Activated naive CD8-positive, alpha-beta T cell treated with anti-CD3 and anti-CD28 coated beads, Interleukin-2, amount 50 U/mL, for 16 hours (primary cell): ENCODE measurements at places on chromosomes 3 and 15.

- DNase-seq = no peak
These were observed 289.7 kb upstream of the TPRG1 start for GRCh38 chr3:188881954-188882641.

- DNase-seq = no peak
These were observed 33.6 kb downstream of the INTS14 start for GRCh38 chr15:65577129-65577996.

DNA sequence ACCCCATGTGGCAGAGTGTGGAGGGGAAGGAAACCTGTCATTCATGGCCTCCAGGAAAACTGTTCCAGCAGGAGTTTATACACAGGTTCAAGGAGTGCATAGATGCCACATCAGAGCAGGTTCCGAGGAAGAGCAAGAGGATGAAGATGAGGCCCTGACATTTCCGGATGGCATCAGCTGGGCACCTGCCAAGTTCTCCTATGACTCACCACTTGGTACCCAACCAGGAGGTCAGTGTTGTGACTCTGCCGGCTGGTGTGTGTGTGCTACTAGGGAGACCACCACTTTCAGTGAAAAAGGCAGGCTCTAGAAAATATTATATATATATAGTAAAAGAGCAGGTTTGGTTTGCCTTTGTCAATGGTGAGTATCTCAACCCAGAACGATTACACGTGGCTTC, 69.3 kb downstream of the NTRK3 start:
- DNase-seq = no peak

- no peak for DNase-seq
These were observed 14.1 kb downstream of the IL17RD start for GRCh38 chr3:57151021-57151449.

GRCh38 chr15:35958975-35959374, 413.0 kb upstream of the DPH6 start:
- no peak for DNase-seq

DNA sequence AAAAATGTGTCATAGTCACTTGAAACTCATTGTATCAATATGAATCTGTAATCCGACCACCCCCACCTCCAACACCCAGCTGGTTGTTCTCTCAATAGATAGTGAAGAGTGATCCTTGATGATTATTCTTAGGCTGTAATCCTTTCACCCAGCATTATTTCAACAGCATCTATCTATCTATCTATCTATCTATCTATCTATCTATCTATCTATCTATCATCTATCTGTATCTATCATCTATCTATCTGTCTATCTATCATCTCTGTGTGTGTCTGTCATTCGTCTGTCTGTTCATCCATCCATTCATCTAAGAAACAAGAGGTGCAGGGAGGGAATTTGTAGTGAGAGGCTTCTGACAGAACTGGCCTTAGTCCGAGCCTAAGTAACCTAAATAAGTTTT, 78.7 kb upstream of the IGSF10 start:
- no peak for DNase-seq

- no peak for DNase-seq
These were observed 10.3 kb downstream of the NCBP2 start for GRCh38 chr3:196931828-196932587.

DNA sequence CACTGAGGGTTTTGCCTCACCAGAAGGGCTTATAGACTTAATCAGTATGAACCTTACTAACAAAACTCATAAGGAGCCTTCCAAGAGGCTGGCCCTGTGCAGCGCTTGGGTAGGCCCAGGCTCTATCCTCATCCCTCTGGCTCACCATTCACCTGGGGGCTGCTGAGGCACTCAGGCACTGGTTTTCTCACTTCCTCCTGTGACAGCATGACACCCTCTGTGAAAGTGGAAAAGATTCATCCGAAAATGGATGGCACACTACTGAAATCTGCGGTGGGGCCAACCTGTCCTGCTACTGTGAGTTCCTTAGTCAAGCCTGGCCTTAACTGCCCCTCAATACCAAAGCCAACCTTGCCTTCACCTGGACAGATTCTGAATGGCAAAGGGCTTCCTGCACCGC, 41.3 kb downstream of the PSMD6 start:
- no peak for DNase-seq

DNA sequence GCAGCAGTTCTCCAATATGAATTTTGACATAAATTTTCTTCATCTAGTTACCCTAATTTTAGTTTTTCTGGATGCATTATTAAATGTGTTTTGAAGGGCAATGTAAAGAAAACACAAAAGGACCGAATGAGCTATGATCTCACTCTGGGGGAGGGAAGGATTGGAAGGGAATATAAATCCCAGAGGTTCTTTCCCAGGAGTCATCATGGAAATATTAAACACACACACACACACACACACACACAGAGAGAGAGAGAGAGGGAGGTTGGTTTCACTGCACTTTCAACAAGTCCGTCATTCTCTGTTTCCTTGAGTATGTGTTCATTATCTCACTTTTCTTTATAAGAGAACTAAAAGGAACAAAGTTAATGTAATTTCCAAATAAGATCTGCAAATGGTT, 70.7 kb upstream of the DCBLD2 start:
- no peak for DNase-seq

GRCh38 chr15:32974691-32975090, 219.8 kb downstream of the FMN1 start:
- no peak for DNase-seq

DNA sequence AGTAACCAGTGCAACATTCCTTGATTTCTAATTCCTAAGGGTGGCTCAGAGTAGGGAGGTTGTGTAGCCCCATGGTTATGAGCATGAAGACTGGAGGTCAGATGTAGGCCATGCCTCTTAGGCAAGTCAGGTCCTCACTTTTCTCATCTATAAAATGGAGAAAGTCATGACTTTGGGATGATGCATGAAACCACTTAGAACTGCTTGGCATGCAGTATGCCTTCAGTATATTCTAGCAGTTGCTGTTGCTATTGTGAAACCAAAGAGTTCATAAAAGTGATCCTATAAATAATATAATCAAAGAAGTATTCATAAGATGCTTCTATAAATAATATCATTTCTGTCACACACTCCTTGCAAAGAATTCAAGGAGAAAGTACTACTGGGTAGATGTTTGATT, 65.5 kb downstream of the TMEM108 start:
- no peak for DNase-seq

- DNase-seq = no peak
These were observed 127.4 kb downstream of the WDR76 start for GRCh38 chr15:43954181-43954621.

DNA sequence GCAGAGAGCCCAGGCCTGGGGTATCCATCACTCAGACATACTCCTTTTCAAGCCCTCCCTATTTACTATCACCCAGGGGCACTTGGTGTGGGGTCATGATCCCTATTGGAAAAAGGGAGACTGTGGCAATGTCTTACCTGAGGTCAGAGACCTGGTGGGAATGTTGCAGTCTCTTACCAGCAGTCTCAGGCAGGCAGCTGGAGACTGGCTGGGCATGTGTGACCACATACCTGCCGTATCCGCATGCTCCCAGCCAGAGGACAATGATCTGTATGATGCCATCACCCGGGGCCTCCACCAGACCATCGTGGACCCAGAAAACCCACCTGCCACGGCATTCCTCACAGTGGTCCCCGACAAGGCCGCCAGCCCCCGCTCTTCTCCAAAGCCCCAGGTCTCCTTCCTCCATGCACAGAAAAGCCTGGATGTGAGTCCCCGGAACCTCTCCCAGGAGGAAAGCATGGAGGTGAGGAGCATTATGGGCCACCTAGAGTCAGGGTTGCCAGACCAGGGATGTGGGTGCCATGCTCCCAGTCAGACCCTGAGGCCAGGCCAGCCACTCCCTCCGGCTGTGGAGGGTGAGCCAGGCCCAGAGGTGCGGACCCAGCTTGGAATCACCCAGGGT, 5.9 kb downstream of the SH2D7 start:
- DNase-seq = no peak

DNA sequence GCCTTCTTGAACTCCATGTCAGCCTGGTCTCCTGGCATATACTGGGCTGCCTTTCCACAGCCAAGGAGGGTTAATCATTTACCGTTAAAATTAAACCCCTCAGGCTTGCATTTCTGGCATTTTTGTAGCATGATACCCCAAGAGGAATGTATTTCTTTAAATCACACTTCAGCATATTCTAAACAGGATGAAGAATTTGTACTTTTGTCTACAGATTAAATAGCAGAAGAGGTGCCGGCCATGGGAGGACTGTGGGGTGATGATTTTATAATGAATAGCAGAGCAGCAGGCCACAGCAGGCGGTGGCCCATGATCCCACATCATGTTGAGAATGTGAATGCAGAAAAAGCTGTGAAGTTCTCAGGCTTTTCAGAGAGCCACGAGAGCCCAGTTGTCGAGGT, 90.2 kb downstream of the ARNT2 start:
- DNase-seq = no peak

DNA sequence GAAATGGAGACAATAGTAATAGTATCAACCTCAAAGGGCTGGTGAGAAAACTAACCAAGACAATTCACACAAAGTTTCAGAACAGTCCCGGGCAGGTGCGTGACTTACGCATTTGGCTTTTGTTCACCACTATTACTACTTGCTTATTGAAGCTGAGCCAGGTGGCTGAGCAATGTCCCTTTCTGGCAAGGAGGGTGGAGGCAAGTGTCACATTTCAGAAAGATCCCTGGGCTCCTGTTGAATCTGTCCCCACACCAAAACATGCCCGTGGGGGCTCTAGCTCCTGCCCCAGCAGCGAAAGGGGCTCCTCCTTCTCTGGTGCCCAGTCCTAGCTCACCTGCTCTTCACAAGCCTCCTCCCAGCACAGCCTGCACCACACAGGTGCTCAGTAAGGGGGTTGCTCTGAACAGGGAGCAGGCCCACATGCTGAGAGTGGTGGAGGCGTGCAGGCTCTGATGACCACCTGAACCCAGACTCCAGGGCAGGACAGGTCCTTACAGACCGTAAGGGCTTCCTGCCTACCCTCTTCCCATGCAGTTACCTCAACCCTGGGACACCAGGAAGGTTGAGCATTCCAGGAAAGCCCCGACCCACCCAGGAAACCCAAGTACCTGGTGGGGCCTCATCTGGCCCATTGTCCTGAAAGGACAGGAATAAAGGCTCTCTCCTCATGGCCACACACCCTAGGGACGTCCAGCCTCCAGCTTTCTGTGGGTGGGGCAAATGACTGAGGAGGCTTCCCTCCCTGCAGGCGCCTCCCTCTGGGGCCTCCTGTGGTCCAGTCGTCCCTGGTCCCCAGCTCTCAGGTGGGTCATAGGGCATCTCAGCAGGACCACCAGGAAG, 32.6 kb downstream of the SEMA7A start:
- no peak for DNase-seq

DNA sequence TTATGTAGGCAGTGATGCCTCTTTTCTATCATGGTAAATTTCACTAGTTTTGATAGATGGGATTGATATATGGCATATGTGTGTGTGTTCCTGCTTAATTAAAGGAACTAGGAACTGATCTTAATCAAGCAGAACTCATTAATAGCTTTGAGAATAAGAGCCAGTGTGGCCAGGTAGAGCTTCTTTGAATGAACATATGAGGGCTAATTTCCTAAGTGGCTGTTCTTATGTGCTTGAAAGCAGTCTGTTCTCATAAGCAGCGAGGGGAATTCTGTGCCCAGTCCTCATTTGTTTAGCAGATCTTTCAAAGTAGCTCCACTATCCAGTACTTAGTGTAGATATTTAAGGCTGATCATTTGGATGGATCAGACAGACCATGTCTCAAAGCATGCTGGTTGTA, 164.2 kb downstream of the GABRG3 start:
- DNase-seq = no peak

DNA sequence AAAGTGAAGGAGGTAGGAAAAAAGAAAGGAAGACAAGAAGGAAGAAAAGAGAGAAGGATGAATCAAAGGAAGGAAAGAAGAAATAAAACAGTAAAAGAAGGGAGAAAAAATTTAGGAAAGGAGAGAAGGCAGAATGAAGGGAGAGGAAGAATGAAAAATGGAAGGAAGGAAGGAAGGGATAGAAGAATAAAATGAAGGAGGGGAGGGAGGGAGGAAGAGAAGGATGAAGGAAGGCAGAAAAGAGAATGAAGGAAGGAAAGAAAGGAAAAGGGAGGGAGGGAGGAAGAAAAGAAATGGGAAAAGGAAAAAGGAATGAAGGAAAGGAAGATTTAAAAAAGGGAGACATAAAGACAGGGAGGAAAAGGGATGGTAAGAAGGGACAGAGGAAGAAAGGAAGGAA, 393.7 kb upstream of the GRM7 start:
- DNase-seq = no peak

DNA sequence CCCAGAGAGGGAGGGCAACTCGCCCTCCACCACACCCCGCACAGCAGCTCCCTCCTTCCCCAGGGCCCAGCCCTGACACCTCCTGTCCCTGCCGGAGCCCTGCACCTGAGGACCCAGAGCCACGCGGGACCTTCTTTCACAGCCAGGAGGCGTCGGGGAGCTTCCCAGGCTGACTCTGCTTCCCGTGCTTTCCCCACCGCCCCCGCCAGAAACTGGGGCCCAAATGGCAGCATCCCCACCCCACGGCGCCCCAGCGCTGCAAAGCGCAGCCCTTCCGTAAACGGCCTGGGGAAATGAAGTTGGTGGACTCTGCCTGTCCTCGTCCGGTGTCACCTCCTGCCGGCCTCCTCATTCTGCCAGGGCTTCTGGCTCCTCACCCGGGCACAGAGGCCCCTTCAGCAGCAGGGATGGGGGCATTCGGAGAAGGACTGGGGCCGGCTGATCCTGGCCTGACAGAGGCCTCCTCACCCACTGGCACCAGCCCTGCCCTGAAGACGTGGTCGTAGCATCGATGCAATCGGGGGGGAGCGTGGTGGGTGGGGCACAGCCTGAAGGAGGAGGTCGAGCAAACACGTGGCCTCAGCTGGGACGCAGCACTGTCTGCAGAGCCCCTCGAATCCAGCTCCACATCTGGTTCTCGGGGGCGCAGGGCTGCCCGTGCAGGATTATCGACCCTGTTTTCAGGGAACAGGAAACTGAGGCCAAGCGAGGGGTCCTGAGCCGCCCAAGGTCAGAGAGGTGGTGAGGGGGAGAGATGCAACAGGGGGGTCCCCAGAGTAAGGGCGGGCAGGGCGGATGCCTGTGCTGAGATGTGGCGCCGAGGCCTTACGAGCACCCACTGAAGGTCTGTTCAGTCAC, 235.4 kb downstream of the XXYLT1 start:
- no peak for DNase-seq

DNA sequence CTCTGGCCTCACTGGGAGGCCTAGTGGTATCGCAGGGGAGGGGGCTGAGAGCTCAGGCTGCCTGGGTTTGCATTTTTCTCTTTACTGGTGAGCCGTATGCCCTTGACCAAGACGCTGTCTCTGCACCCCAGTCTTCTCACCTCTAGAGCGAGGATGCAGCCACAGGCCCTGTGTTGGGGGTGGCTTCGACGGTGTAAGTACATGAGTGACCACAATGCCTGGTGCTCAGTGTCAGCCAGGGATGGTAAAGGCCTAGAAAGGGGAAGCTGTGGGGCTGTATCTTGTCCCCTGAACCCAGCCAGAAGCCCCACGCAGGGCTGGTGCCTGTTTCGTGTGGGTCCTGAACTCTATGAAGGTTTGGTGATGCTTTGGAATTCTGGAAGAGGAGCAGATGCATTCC, 19.8 kb downstream of the SYNM start:
- DNase-seq = no peak

GRCh38 chr3:194671511-194671899, 486 bp downstream of the LSG1 start:
- DNase-seq = no peak
